ENCODE measurements at places on chromosomes 11 and 22.

DNA sequence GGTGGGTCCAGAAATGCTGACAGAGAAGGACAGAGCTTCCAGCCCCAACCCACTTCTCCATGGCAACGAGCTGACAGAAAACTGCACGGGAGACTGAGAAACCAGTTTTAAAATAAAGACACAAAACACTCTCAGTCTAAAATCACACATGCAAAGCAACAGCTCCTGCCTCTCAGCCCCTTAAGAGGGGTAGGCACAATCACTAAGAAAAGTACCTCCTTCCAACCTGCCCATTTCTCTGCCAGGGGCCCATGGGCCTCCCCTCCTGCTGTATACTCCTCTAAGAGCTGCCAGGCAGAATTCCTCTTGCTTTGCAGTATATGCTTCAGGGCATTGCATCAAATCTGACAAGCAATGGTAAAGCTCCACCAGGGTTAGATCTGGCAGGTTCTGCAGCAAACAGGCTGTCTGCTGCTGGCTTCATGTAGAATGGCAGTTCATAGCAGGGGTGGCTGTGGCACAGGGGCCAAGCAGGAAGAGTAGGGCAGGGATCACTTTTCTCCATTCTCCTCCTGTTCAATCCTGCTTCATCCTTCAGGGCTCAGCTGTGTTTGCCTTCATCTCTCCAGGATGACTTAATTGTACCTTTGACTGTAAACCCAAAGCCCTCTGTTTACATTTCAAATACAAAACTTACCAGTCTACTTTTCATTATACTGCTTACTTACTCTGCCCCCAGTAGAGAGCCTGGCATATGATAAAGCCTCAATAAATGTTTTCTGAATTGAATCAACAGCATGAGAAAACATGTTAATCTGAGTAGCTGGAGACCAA is 77.7 kb downstream of the KCNC1 start:
- peak; percentile 63 for DNase-seq

DNA sequence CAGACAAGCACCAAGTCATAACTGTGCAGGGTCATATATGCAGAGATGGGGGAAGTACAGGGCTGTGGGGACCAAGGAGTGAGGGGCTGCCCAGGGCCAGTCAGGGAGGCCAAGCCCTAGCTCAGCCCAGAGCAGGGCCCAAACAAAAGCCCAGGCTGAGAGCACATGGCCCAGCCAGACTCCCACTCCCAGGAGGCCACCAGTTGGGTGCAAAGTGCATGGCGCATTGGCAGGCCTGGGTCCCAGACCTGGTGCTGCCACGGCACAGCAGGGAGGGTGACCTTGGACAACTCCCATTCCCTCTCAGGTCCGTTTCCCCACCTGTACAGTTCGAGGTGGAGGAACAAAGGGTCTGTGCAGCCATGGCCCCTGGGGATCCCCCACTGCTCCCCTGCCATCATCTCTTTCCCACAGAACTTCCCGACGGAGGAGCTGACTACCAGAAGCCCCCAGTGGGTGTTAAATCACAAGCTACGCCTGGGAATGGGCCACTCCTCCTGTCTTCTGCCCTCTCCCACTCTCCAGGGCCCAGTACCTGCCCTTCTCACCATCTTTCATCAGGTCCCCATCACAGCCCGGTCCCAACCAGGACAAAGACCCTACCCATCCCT is 608 bp downstream of the NIPSNAP1 start:
- peak; percentile 14 for DNase-seq

DNA sequence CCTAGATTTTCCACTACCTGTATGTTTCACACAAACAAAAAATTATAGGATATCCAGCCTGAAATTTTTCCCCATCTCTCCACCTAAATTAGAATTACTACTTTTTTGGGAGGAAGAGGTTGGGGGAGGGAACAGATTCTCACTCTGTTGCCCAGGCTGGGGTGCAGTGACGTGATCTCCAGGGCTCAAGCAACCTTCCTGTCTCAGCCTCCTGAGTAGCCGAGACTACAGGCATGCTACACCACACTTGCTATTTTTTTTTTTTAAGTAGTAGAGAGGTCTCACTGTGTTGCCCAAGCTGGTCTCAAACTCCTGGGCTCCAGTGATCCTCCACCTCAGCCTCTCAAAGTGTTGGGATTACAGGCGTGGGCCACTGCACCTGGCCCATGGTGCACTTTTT is 9.5 kb downstream of the JAML start:
- DNase-seq: no peak

GRCh38 chr11:105734426-105734825 is 124.6 kb downstream of the GRIA4 start:
- DNase-seq: no peak

DNA sequence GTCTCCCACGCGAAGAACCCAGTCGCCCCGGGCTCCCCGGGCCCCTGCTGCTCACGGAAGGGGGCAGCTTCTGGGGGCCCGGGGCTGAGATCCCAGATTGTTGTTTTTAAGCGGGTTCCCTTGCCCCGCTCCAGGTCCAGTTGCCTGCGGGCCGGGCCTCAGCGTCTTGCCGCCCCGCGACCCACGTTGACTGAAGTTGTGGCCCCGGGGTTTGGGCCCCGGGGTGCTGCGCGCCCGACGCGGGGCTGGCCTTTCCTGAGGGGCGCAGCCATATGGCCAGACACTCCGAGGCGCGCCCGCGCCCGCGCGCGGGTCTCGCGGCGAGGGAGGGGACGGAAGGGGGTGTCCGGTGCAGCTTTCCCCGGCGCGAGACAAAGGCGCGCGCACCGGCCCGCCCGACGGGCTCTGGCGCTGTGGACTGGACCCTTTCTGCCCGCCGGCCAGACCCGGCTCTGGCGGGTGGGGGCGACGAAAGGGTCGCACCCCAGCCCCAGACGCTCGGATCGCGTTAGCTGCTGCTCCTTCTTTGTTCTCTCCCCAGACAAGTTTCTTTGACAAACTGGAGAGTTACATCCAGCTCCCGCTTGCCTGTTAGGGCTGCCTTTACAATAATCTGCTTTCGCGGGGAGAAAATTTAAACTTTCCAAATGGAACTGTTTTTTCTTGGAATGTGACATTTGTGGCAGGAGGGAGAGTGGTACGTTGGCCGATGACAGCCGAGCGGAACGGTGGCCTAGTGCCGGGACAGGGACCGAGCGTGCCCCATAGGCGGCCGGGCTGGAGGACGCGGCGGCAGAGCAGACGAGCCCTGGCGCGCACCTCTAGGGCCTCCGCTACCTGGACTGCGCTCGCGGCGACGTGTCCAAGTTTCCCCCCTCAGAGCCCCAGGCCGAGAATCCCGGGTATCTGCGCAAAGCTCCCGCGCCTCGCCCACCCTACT is 716 bp downstream of the AMOTL1 start:
- peak; percentile 54 for DNase-seq

- DNase-seq: no peak
Observed at GRCh38 chr22:27022896-27023361, 365.5 kb downstream of the MIAT start.

All from NCI-H510A treated with DMSO at 0.1 percent for 48 hours (cell line).